Activated CD4-positive, alpha-beta T cell treated with anti-CD3 and anti-CD28 coated beads for 24 hours (primary cell): ENCODE measurements at places on chromosomes 11 and 22.

DNA sequence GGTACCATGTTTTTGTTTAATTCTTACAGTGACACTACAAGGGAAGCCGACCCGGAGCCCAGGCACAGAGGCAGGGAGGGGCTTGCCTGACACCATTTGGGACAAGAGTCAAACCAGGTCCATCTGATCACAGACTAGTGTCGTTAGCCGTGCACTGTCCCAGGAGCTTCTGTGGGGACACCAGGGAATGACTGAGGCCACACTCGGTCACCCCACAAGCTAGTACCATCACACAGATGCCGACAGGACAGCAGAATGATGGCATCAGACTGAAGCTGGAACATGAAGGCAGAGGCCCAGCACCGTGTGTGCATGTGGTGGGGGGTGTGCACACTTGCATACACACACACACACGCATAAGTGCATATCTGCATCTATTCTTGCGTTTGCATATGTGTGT is 61.5 kb upstream of the NECTIN1 start:
- no peak for DNase-seq

- DNase-seq: no peak
Observed at GRCh38 chr11:73313652-73314051, 5.6 kb downstream of the ARHGEF17 start.

DNA sequence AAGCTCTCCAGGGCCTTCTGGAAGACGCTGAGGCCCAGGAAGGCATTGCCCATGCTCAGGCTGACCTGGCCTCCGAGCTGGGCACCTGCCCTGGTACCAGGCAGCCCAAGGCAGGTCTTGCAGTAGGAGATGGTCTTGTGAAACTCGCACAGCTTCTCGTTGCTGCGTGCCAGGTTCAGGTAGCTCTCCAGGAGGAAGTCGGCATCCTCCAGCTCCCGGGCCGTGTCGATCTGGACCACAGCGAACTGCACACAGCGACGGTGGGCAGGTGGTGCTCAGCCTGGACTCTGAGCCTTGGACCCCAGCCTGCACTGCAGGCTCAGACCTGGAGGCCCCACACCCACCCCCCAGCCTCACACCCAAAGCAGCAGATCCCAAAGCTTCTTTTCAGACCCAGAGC is 1.0 kb downstream of the RAPSN start:
- no peak for DNase-seq

GRCh38 chr11:120912915-120913314 is 111.0 kb upstream of the TBCEL start:
- DNase-seq: no peak

DNA sequence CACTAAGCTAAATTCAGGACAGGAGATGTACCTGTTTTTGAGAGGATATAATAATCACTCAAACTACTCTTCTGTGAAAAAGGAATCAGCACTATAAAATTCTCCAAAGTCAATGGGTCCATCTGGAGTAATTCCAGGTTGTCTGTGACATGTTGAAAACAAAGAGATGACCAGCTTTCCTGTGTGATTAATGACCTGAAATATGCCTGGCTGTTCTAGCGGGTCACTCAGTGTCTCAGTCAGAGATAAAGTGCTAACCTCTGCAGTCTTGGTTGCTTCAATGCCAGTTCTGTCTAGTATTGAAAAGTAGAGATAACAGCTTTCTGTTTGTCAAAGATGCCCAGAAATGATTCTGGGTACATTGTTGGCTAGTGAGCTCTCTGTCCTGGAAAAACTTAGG is 722.6 kb upstream of the TENM4 start:
- DNase-seq: no peak

DNA sequence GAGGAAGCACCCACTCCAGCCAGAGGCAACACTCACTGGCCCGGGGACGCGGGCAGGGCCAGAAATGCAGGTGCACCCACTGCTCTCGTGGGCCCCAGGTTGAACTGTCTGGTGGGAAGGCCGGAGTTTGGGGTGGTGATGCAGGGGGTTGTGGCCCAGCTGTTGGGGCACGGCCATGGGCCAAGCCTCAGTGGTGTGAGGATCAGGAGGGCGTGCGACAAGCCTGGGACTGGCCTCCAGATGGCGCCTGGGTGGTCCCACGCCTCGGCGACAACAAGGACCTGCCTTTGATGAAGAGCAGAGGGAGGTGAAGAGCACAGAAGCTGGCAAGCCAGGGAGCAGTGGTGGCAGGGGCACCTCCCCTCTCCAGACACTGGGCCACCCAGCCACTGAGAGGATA is 240.8 kb downstream of the BRD1 start:
- no peak for DNase-seq

DNA sequence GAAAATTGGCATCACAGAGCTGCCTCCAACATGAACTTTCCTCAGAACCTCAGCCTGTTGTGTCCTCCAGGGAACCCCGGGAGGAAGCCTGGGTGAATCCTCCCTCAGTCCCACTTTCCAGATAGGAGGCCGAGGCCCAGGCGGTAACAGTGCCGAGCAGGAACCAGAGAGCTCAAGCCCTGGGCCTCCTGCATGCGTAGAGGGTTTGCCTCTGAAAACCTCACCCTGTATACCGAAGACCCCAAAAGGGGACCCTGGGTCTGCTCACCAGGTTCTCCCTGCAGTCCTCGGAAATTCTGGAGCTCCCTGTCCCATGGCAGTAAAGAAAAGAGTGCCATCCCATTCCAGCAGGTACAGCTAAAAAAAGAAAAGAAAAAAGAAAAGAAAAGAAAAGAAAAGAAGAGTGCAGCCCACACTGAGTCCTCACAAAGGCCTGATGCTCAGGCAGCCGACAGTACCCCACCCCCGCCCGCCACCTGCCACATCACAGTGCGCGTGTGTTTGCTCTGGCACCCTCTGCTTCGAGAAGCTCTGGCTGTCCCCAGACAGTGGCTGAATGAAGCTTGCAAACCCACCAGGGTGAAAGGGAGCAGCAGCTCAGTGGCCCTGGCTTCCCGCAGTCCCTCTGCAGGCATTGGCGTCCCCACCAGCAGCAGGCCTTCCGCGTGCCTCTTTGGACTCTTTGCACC is 28.4 kb upstream of the FADD start:
- DNase-seq: no peak

DNA sequence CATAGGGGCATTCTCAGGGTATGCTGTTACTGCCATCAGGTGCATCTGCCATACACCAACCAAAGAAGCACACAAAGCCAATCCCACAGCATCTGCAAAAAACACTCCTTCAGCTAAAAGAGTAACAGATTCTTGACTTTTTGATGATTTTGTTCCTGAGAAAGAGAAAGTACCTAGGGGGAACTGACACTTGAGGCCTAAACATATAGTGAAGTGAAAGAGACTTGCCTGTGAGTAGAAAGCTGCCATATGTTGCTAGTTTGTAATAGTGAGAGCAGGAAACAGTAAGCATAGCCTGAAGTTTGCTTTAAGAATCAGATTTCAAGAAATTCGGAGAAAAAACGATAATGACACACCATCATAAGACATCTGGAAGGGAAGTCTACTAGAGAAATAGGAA is 97.9 kb upstream of the CTSC start:
- no peak for DNase-seq

- no peak for DNase-seq
Observed at GRCh38 chr11:66851239-66851596, 5.6 kb upstream of the LRFN4 start.

DNA sequence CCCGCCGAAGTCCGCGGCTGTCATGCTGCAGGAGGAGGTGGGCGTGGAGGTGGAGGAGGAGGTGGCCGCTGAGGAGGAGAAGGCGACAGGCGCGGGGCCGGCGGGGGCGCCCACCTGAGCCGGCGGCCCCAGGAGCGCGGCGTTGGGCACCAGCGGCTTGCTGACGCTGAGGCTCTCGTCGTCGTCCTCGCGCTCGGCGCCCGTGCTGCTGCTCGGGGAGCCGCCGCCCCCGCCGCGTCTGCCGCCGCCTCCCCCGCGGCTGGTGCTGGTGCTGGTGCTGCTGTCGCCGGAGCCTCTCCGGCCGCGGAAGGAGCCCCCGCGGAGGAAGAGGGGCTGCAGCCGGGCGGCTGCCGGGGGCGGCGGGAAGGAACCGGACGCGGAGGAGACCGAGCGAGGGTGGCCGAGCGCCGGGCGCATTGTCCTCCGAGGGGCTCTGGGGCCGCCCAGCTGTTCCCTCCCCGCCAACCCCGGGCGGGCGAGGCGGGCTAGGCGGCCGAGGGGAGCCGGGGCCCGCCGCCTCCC is 388 bp downstream of the TMEM121B start:
- DNase-seq: no peak

DNA sequence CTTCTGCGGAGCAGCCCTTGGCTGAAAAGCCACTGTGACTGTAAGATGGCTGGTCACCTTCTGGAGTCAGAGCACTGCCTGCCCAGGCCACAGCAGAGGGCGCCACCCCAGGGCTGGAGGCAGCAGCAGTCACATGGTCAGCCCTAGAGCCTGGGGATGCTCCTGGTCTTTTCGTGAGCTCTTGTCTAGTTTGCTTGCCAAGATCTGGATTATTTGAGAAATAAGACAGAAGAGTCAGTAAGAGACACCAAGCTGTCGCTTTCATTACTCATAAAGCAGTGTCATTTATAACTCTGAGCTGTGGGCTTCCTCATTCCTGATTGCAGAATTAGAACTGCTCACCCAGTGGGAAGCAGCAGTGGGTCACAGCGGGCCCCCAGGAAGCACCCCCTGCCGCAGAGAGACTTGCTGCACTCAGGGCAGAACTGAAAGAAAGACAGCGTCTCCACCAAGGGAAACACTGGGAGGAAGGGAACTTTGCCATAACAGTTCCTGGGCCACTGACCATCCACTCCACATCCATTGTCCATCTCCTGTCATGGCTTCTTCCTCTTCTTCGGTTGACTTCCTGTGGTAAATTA is 56.7 kb downstream of the PPP6R2 start:
- no peak for DNase-seq

DNA sequence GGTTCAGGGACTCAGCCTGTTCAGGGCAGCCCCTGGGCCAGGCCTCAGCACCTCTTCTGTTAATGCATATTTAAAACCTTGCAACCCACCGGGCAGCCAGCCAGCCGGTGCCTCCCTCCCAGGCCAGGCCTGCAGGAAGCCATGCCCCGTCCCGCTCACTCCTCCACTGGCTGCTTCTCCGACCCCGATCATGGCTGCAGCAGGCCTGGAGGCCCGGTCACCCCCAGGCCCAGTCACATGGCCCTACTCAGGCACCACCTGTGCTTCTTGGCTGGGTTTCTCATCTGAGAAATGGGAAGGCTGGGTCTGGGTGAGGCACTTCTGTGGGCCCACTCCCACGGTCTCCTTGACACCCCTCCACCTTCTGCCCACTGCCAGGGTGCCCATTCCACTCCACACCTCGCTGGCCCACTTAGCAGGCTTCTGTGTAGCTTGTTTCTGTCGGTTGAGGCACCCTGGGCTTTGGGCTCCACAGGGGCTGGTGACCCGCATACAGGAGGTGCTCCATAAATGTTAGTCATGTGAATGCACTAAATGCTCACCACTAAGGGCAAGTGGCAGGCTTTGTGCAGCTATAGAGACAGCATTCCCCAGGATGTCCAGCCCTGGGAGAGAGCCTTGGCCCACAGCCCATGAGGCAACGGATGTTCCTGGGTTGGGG is 11.4 kb downstream of the RTN4R start:
- DNase-seq: no peak

DNA sequence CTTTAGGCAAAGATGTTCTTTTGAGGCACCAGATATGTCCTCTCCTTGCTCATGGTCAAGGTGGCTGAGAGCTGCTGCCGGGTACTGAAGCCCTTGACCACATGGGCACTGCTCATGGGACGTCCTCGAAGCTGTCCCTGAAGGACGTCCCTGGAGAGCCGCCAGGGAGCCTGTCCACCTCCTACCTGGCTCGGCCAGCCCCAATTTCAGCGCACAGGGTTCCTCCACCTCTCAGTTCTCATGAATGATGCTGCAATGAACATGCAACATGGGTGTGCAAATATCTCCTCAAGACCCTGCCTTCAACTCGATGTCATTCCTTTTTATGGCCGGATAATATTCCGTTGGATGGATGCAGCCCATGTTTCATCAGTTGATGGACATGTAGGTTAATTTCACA is 24.4 kb upstream of the TOLLIP start:
- no peak for DNase-seq

DNA sequence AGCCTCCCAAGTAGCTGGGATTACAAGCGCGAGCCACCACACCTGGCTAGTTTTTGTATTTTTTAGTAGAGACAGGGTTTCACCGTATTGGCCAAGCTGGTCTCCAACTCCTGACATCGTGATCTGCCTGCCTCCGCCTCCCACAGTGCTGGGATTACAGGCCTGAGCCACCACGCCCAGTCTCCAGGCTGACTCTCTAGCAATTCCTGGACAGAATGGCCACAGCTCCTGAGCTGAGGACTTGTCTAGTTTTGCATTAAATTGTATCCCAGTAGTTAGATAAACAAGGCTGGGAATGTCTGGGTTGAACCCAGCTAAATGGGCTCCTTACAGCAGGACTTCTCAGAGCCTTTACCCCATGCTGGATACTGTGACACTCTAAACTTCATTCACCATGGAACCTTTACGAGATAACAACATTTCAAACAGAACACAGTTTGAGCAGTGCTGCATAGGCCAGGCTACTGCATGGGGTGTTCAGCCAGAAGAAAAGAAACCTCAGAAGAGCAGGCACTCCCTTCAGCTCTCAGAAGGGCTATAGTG is 13.9 kb upstream of the MOGAT2 start:
- DNase-seq: no peak

GRCh38 chr11:10619131-10619680 is 50.7 kb upstream of the LYVE1 start:
- DNase-seq: no peak

DNA sequence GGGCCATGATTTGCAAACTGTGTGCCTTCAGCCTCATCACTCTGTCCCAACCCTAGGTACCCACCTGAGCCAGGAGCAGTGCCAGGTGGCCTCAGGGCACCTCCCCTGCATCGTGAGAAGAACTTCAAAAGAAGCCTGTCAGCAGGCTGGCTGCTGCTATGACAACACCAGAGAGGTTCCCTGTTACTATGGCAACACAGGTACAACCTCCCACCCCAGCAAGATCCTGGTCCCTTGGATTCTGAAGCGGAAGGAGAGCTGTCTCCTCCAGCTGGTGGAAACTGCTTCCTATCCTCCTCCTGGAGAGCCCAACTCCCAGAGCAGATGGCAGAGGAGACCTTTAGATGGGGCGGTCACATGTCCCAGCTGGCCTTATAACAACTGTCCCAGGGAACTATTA is 2.9 kb downstream of the ZP1 start:
- DNase-seq: no peak

GRCh38 chr11:114031967-114032320 is 27.6 kb upstream of the ZBTB16 start:
- DNase-seq: no peak

- DNase-seq: no peak
Observed at GRCh38 chr11:12141283-12141682, 30.9 kb downstream of the MICAL2 start.
